ENCODE measurements at places on chromosomes 11 and 22.

DNA sequence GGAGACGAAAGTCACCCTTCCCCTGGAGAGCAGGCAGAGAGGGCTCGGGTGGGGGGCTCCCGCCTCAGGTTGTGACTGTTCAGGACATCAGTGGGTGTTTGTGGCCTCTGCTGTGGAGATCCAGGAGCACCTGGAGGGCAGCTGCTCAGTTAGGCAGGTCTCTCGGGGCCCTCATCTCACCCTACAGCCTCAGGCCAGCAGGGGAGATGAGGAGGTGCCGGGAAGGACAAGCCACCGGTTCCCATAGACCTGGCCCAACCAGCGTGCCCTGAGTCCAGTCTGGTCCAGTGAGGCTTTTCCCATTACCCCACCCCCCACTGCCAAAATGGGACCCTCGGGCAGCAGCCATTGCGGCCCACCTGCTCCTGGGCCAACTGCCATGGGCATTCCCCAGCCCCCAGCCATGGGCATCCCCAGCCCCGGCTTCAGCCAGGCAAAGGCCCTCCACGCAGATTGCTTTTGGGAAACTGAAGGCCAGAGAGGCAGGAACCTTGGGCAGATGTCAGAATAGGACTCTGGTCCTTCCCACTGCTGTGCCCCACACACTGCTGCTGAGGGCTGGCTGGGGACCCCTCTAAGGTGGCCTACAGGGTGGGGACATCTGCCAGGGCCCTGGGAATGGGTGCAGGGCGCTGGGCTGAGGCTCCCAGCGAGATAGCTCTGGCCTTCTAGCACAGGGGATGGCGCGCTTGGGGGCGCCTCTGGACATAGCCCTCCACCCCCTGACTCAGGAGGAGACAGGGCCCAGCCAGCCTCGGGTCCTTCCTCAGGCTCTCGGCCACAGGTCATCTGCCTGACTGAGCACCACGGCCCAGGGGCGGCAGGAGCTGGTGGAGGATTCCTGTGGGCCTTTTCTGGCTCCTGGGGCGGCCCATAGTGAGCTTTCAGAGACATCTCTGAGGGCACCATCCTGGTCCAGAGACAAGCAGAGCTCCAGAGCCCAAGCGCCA is 4.8 kb downstream of the PIM3 start:
- no peak for DNase-seq

GRCh38 chr11:38517991-38518390 is 1920.0 kb upstream of the RAG2 start:
- DNase-seq = no peak

DNA sequence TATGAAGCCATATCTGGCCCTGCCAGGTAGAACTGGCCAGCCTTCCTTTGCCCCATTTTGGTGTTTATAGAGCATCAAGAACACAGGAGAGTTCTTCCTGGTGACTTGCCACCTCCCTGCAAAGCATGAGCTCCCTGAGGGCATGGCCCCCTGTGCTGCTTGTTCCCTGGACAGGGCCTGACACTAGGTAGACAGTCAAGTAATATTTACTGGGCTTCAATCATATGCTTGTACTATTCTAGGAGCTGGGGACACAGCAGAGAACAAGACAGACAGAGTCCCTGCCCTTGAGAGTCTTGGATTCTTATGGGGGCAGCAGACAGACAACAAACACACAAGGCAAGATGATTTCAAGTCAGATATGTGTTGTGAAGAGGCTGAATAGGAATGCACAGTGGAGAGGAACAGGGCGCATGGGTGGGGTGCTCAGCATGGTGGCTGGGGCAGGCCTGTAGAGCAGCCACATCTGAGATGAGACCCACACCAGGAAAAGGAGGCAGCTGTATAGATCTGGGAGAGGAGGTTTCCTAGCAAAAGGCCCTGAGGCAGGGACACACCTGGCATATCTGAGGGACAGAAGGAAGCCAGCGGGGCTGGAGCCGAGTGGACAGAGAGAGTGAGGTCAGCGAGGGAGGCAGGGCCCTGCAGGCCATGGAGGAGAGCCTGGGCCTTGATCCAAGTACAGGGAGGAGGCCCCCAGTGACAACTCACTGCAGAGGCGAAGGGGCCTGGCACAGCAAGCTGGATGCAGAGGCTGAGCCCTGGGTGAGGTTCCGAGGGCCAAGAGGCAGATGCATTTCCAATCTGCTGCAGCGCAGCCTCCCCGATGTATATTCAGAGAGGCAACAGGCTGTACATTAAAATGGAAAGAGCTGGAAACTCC is 10.2 kb upstream of the CBX6 start:
- no peak for DNase-seq

DNA sequence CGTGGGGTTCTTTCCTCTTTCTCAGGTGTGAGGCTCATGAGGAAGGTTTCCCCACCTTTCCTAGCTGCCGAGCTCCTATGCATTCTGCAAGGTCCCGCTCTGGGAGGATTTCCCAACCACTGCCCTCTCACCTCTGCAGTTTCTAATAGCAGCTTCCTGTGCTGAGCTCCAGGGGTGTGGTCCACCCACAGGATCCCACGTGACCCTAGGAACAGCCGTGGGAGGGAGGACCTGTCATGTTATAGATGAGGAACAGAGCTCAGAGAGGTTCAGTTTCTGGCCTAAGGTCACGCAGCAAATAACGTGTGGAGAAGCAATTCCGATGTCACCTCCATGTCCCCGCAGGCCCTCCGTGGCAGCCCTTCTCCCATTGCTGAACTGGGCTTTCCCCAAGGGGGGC is 38.5 kb downstream of the FLRT1 start:
- no peak for DNase-seq

DNA sequence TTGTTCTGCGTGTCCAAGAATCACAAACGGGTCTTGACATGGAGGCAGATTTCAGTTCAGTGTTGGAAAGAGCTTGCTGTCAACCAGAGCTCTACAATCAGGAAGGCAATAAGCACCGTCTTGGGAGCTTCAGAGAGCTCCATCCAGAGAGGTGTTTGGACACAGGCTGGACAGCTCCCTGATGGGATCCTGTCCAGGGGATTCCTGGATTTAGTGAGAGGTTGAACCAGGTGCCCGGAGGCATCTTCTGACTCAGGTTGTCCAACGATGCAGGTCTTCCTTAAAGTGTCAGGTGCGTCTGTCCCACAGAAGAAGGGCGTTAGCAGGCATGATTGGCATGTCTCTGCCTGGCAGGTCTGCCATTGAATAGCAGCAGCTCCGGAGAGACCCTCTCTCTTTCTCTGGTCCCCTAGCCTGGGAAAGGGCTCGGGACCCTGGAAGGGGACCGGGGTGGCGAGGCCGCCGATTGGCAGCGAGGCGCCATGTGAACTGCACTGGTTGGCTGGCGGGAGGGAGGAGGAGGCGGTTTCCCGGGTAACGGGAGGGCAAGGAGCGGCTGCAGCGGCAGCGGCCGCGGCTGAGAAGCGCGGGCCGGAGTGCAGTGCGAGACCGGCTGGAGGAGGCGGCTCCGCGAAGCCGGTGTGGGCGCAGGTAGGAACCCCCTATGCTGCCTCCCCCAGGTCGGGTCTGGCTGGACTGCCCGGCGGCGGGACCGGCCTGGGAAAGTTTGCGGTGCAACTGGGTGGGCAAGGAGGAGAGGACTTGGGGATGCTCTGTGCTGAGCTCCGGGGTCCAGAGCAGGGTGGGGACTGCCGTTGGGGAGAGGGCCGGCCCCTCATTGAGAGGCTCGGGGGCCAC is 104.1 kb upstream of the E2F8 start:
- no peak for DNase-seq

GRCh38 chr11:86749376-86749775 is 51.0 kb upstream of the PRSS23 start:
- no peak for DNase-seq

DNA sequence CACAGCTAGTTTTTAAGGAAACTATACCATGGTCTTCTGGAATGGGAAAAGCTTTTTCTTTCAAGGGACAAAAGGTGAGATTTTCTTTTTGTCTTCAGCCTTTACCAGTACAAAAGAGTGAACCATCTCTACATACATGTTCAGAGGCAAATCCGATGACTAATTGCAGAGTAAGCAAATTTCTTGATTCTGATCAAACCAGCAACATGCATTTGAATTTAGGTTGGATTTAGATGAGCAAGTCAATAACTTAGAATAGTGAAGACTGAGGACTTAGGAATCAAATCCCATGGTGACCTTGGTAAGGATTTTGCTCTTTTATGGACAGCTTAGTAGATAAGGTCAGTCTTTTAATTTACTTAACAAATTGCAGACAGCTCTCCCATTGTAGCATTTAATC is 65.9 kb upstream of the BLID start:
- DNase-seq = no peak

GRCh38 chr11:12232160-12232559 is 121.8 kb downstream of the MICAL2 start:
- no peak for DNase-seq

Data from activated CD8-positive, alpha-beta memory T cell treated with anti-CD3 and anti-CD28 coated beads for 1 hour (primary cell).